ENCODE measurements at places on chromosomes 6 and 20. TPM values are rescaled to one million over a fixed set of nuclear protein-coding genes. Genes with fewer than 3 reads are reported as not detected.

Gene ARFGEF3
- polyA plus RNA-seq = 0.15 TPM

Gene PDSS2
- 7.2 TPM for polyA plus RNA-seq

GRCh38 chr20:60727425-60727824 lies 524.6 kb upstream of the CDH4 start:
- no peak for DNase-seq

- DNase-seq = no peak
These were observed 31.1 kb downstream of the CDKAL1 start for GRCh38 chr6:20565342-20565741.

DNA sequence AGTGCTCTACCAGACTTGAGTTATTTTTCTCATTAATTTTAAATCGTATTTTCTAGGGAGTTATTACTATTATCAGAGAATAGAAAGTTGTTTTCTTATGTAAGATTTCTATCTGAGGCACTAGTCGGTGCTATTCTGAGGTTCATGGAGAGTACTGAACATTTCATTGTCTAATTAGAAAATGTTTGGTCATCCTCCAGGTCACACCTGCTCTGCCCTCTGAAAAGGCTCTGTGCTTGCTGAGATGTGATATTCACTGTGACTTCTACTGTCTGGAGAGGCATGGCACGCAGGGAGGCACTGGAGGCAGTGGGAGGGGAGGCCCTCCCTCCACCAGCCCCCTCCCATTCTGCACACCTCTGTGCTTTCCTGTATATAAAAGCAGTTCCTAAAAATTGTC lies 3.0 kb downstream of the SYNDIG1 start:
- no peak for DNase-seq

DNA sequence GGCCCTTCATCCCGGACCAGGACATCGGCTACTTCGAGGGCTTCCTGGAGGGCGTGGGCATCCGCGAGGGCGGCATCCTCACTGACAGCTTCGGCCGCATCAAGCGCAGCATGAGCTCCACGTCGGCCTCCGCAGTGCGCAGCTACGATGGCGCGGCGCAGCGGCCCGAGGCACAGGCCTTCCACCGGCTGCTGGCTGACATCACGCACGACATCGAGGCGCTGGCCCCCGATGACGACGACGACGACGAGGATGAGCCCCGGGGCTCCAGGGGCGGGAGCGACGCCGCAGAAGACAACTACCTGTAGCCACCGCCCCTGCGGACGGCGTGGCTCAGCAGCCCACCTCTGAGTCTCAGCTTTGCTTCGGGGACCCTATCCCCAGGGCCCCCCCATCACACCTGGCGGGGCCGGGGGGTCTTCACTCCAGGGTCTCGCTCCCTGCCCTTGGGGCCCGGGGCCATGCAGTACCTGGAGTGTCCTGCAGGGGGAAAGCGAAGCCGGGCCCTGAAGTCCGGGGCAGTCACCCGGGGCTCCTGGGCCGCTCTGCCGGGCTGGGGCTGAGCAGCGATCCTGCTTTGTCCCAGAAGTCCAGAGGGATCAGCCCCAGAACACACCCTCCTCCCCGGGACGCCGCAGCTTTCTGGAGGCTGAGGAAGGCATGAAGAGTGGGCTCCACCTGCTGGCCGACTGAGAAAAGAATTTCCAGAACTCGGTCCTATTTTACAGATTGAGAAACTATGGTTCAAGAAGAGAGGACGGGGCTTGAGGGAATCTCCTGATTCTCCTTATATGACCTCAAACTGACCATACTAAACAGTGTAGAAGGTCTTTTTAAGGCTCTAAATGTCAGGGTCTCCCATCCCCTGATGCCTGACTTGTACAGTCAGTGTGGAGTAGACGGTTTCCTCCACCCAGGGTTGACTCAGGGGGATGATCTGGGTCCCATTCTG lies 20.8 kb upstream of the HCK start:
- peak; percentile 89 for DNase-seq

DNA sequence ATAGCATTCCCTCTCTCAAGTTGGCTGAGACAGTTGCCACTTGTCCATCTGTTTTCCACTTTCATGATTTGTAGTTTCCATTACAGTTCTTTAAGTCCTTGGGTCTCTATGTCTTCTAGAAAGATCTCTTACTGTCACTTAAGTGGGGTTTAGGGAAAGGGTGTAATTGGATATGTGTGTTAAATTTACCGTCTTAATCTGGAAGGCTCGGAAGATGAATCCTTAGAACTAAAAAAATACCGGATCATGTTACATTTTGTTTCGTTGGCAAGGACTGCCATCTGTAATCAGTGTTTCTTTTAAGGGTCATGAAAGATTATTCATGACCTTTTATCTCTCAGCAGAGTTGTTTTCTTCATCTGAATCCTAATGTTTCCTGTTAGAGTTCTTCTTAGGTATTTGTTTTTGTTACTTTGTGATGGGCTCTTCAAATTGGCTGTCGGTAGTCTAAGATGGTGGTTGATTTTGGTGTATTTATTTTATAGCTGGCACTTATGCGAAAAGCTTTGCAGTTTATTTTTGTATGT lies 21.8 kb upstream of the BTBD3 start:
- no peak for DNase-seq

DNA sequence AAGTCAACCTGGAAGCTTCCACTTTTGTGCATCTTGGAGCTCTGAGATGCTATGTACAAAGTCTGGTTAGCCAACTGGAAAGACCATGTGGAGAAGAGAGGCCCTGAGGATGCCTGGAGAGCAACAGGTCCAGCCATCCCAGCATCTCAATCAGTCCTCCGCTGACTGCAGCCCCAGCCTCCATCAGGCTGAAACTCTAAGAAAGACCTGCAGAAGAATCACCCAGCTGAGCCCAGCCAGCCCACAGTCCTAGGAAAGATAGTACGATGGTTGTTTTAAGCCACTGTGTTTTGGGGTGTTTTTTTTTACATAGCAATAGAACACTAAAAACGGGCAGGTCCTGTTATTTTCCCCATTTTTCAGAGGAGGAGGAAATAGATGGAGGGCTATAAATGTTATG lies 84.0 kb downstream of the NCR2 start:
- no peak for DNase-seq

GRCh38 chr6:13511913-13512717 lies 24.7 kb upstream of the GFOD1 start:
- DNase-seq = no peak

- DNase-seq = no peak
These were observed 251.8 kb upstream of the CITED2 start for GRCh38 chr6:139625998-139626975.
